ENCODE measurements at places on chromosomes 12 and 14.

- peak; percentile 55 for DNase-seq
Observed at GRCh38 chr14:104800771-104801519, at the start of gene ZBTB42. Gene ZBTB42, plus strand, starts transcription at chr14:104801101. Its CDS starts 97 bp downstream, at chr14:104801198.

DNA sequence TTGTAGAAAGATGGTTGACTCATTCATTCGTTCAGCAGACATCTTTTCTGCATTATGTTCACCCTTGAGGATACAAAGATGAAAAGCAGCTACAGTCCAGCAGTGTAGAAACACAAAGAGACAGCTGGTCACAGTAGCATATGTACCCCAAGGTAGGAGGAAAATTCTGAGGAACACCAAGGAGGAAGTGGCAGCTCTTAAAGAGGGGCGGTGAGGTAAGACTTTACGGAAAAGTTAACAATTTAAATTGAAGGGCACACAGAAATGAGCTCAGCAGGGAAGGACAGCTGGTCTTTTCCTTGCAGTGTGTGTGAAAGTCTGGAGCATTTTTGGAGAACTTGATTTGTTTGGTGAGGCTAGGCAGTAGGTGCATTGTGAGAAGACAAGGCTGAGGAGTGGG lies 3.5 kb downstream of the SLC35E3 start:
- DNase-seq, result no peak

DNA sequence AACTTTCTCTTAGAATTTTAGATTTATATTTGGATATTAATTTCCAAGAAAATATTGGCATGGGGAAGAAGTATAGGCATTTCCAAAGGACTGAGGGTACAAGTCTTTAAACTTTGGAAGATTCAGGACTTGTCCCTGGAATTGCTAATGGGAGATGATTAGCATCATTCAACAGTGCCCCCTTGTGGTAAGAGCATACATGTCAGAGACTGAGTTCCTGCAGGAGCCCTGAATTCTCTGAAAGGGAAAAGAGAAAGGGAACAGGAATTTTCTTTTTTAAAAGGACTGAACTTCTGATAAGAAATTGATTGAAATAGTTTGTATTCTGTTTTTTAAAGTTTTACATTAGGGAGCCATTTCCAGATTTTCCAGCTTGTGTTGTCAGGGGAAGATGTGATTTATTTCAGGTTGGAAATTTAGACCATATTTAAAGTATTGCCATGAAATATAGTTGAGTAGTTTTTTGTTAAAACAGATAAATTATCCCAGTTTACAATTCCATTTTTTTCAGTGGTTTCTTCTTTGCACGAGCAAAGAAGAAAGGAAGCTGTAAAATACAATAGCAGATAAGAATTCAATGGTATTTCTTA lies 44.0 kb upstream of the REP15 start:
- peak; percentile 72 for DNase-seq

DNA sequence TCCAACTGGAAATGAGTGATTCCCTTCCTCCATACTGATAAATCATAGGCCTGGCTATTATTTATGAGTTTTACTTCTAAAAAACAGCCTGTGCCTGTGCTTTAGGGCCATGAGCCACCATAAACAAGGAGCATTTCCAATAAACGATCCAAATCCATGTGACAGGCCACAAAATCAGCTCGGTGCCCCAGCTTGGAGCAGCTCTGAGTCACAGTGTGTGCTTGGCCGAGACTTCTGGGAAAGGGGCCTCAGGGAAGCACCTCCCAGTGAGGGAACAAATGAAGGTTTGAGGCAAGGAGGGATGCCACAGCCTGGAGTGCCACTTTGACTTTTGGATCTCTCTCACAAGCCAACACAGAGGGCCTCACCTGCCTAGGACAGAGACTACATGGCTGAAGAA lies 190.4 kb downstream of the NTF3 start:
- DNase-seq, result no peak
